Brain microvascular endothelial cell (primary cell): ENCODE measurements at places on chromosomes 13 and 19.

DNA sequence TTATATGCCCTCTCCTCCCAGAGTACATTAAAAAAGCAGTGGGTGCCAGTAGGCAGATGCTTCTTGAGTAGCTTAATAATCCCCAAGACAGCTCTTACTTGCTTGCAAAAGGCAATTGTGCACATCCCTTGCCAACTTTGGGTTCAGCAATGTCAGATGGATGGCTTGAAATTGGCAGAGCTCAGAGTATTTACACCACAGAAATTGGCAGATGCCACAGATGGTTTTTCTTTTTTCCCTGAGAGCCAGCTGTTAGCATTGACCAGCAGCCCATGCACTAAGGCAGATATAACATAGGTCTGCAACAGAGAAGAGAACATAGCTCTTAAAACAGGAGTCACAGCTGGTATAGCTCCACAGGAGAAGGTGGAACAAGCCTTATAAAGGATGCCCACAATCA is 18.4 kb upstream of the RNASEH2B start:
- no peak for DNase-seq

DNA sequence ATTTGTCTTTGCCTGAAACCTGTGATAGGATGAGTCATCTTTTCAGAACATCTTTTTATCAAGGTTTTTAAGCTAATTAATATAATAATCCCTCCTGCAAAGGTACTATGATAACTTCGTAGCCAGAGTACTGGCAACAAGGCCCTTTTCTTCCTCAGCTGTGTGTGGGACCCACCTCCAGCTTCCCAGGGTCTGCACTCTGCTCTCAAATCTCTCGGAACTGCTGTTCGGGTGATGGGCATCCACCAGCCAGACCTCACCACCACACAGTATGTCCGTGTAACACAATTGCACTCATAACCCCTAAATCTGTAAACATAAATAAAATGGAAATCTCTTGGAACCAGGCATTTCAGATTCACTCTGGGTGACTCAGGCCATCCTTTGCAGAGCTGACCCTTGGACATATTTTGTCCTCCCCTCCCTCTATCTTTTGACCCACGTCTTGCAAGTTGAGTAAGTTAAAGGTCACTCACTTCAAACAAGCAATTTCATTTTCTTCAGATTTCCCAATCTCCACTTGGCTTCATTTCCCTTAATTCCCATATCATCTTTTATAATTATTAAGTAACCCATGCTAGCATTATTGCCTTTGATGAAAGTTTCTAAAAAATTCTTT is 29.5 kb downstream of the COL4A1 start:
- DNase-seq: no peak

GRCh38 chr13:20192158-20192835 is 441 bp downstream of the GJB2 start:
- DNase-seq: no peak

GRCh38 chr19:5152767-5153532 is 184.0 kb downstream of the KDM4B start:
- DNase-seq: no peak

DNA sequence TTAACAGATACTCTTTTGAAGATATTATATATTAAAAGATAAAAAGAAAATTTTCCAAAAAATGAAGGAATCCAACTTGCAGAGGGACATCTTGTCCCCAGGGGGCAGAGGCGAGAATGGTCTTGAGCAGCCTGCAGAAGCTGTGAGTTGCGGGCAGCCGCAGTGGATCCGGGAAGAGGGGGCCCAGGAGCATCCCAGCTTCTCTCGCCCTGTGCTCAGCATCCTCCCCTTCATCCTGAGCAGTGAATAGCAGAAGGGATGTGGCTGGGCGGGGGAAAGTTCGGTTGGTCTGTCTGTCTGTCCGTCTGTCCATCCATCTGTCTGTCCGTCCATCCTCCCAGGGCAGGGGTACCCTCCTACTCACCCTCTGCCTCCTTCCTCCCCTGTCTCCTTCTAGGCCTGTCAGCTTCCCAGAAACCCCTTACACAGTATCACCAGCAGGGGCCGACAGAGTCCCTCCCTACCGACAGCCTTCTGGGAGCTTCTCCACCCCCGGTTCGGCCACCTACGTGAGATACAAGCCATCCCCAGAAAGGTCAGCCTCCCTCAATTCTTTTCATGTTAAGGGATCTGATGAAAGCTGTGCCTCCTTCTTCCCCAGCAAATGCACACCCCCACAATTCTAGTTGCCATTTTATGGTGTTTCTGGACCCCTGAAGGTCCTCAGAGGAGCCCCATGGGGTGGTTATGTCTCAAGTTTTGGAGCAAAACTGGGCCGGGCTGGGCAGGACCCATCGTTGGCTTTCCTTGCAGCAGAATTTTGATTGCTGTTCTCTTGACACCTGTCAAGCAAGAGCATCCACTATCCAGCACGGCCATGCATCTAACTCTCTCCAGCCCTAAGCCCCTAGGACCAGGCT is 81.6 kb downstream of the DPF1 start:
- DNase-seq: peak; percentile 60

DNA sequence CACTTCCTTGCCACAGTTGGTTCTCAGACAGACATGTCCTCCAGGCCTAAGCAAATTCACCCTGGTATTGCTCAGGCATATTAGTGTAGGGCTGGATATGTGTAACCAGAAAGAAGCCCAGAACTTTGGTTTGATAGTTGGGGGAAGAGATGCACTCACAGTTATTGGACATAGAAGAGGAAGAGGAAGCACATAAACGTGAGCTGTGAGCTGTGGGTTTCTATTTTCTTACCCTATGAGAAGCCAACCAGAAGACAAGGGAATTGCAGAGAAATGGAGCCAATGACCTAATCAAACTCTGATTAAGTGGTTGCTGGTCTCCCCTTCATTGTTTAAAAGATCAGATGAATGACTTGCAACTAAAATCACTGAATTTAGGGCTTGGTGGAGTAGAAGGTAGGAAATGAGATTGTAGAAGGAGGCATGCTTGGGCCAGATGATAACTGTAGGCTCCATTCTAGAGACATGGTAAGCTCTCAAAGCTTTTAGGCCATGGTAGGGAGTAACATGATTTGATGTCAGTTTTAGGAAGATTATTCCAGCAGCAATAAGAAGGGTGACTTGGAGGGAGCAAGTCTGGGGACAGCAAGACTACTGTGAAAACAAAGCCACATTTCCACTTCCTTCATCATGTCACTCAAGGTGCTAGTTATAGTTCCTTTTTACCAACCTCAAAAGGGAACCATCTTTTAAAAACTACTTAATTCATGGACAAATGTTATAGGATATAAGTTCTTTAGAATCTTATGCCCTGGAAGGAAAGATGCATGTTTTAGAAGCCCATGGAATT is 24.1 kb upstream of the WDFY2 start:
- no peak for DNase-seq

GRCh38 chr13:113747291-113747833 is 11.7 kb upstream of the TMEM255B start:
- no peak for DNase-seq

DNA sequence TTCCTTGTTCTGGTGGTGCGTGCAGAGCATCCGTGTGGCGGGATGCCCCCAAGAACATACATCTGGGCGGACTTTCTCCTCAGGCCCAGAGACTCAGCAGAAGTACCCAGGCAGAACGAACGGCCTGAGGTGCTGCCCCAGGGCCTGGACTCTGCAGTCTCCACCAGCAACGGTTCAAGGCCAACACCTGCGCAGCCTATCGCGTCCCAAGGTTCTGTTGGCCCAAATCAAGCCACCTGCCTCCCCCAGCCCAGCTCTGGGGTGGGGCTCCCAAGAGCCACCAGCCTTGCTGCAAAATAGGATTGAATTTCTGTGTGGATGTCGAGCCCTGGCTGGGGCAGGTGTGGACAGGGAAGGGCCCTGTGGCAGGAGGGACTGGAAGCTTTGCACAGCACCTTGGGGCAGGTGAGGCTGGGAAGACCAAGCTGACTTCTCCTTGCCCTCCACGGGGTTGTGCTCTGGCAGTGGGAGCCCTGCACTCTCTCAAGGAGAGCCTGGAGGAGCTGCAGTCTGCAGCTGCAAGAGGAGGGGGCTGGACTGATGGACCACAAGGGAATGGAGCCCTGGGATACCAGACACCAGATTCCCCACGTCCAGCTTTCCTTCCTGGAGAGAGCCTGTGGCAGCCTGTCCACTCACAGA is 146.9 kb downstream of the ZNF536 start:
- no peak for DNase-seq

- no peak for DNase-seq
Measured at GRCh38 chr13:20442798-20443381, 82.8 kb downstream of the CRYL1 start.

DNA sequence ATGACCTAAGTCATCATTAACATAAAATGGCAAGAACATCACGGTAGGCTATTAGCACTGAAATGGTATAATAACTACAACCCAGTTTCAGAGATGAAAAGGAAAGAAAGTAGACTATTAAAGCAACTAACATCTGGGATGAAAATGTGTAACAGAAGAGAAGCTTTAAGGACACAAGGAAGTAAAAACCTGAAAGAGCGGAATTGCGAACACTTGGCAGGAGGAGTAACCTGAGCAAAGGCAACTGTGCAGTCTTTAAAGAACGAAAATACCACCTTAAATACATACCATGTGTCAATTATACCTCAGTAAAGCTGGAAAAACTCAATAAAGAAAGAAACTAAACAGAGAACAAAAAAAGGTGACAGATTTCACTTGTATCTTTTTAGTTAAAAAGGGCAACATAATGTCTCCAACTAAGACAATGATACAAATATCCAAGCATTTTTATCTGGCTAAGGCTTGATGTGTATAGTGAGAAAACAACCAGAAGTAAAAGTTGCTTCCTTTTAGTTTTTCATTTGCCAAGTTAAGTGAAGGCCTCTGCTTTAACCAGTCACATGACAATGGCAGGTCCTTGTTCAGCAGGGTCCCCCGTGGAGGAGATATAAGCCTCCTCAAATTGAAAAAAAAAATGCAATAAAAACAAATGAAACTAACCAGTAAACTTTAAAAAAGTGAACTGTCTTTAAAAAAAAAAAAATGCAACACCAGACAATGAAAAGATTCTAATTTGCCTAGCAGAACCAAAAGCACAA is 11.6 kb downstream of the USP12 start:
- no peak for DNase-seq

GRCh38 chr19:39341129-39341718 is 997 bp upstream of the SAMD4B start:
- no peak for DNase-seq

- no peak for DNase-seq
Measured at GRCh38 chr19:4908781-4909155, 533 bp upstream of the UHRF1 start.

- DNase-seq: no peak
Measured at GRCh38 chr19:31377736-31378135, 28.5 kb upstream of the TSHZ3 start.

GRCh38 chr13:44410328-44410859 is 36.8 kb downstream of the SERP2 start:
- DNase-seq: no peak

DNA sequence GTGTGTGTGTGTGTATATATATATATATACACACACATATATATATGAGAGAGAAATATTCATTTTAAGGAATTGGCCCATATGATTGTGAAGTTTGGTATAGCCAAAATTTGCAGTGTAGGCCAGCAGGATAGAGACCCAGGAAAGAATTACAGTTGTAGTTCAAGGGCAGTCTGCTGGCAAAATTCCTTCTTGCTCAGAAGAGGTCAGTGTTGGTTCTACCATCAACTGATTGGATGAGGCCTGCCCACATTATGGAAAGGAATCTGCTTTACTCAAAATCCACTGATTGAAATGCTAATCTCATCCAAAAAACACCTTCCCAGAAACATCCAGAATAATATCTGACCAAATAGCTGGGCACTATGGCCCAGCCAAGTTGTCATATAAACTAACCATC is 24.0 kb downstream of the RNF6 start:
- DNase-seq: no peak

- DNase-seq: no peak
Measured at GRCh38 chr19:51047031-51047335, 12.2 kb upstream of the KLK12 start.

DNA sequence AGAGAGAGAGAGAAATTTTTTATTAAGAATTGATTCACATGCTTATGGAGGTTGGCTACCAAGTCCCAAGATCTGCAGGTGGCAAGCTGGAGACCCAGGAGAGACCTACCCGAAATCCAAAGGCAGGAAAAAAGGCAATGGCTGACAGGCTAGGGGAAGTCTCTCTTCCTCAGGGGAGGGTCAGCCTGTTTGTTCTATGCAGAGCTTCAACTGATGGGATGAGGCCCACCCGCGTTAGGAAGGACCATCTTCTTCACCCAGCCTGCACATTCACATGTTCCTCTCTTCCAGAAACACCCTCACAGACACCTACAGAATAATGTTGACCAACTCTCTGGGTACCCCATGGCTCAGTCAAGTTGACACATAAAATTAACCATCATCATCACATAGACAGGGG is 65.3 kb upstream of the SERP2 start:
- DNase-seq: no peak

DNA sequence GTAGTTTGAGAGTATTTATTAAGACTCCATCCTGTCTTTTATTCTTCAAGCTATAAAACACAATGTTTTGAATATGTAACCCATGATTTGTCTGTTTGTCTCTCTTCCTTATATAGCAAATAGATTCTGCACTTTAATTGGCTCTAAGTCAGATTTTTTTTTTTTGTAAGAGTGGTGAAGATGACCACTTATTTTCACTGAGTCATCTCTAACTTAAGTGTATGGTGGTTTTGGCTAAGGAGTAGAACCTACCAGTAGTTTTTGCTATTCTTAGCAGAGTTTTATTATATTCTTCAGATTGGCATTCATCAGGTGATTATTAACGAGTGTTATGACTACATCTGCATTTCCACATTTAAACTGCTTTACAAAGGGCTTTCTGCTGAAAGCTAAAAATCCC is 194.7 kb downstream of the LMO7 start:
- no peak for DNase-seq
